ENCODE measurements at places on chromosomes 6 and 20.

- DNase-seq = peak; percentile 78
These were observed 7.4 kb downstream of the FOXA2 start for GRCh38 chr20:22576733-22577514.

- no peak for DNase-seq
These were observed 15.2 kb upstream of the ROS1 start for GRCh38 chr6:117440706-117441525.

DNA sequence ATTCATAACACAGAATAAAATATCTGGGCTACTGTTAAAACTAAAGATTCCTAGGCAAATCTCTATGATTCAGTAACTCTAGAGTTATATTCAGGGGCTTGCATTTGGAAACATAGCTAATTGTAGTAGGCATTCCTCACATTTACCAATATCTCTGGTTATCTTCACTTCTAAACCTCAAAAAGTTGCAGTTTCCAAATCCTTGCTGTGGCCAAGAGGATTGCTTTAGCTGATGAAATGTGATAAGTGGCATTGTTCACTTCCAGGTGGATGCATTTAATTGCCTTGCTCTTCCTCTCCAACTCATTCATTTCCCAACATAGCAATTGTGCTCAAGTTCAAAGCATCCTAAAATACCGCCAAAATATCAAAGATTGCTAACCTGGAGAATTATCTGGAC, 246.6 kb downstream of the GRIK2 start:
- no peak for DNase-seq

DNA sequence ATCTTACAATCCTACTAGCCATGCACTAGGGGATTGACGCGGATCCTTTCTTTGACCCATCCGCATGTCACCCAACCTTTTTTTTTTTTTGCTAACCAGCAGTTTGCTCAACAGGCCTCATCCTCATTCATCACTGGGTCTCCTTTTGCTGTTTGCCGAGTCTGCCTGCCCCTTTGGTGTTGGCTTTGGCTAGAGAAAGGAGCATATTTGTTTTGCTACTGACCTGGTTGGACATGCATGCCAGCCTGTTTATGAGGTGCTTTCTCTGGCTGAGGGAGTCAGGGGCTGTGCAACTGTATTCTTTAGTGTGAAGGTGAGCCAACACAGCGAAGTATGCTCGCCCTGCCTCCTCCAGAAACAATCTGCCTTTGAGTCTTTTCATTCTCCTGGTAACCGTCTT, 40.2 kb downstream of the E2F3 start:
- DNase-seq = no peak

GRCh38 chr6:46234156-46234556, 63.4 kb upstream of the ENPP5 start:
- no peak for DNase-seq

DNA sequence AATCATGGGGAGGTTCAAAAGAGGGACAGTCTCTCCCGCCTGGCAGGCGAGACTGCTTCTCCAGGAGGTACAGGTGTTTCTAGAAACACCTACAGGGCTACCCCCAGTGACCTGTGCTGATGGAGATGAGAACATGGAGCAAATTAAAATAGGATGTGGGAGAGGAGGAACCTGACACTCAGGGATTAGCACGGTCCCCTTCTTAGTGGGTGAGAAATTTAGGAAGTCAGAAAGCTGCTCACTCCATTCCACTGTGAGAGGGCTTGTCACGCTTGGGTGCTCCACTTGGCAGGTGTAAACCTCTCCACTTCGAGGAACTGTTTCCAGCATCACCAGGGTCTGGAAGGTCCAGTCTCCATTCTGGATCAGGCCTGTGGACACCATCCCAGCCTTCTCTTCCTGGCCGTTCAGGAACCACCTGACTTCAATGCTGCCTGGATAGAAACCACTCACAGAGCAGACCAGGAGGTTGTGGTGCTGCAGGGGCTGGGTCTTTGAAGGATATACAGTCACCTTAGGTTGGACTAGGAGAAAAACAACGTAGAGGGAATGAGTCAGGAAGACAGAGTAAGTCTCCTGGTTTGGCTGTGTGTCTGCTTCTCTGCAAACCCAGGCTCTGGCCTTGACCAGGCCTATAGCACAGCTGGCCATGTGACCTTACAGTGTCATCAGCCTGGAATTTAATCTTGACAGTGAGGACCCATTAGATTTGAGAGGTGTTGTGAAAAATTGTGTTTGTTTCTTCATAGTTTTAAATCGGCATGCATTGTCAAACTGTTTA, 8.1 kb downstream of the HLA-DRB1 start:
- no peak for DNase-seq

- no peak for DNase-seq
These were observed 56.0 kb downstream of the RIN2 start for GRCh38 chr20:19813846-19814640.

DNA sequence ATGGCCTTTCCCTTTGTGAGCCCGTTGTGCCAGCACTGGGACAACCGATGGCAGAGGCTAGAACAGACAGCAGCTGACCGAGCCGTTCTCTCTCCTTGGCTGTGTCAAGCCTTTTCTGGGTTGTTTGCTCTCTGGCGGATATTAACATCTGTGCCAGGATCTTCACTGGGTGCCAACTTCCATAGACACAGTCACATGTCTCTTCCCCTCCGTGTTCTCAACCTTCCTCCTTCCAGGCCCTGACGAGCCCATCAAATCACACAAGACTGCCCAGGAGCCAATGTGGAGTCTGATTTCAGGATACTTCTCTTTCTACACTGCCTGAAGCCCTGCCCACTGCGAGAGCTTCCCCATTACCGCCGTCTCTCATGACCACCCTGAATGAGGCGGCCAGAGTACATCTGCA, 111.0 kb upstream of the RALGAPA2 start:
- no peak for DNase-seq

GRCh38 chr20:22471156-22471836, 113.1 kb downstream of the FOXA2 start:
- DNase-seq = no peak

- DNase-seq = no peak
These were observed 1937.7 kb upstream of the DEFB115 start for GRCh38 chr20:29319725-29320124.

GRCh38 chr6:52953911-52954839, 40.9 kb downstream of the GSTA4 start:
- no peak for DNase-seq

- DNase-seq = no peak
These were observed 26.5 kb downstream of the GMDS start for GRCh38 chr6:2218866-2219265.

DNA sequence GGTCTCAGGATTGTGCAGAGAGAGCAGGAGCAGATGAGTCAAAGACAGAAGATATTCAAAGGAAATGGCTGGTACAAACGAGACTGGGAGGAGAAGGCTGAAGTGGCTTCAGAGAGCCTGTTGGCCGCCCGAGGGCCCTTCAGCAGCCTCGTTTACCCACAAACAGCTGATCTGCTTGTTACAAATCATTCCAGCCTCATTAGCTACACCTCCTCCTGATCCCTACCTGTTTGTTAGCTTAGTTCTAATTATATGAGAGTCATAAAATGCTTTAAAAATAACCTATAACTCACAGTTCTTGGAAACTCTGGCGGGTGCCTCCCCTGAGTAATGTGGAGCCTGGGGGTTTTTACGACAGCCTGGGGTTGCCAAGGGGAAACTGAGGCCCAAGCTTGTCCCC, 12.6 kb downstream of the GLP1R start:
- DNase-seq = no peak

- DNase-seq = peak; percentile 76
These were observed at the start of gene ATXN1 for GRCh38 chr6:16760516-16761470. Gene ATXN1 (minus strand): TSS chr6:16761460.

DNA sequence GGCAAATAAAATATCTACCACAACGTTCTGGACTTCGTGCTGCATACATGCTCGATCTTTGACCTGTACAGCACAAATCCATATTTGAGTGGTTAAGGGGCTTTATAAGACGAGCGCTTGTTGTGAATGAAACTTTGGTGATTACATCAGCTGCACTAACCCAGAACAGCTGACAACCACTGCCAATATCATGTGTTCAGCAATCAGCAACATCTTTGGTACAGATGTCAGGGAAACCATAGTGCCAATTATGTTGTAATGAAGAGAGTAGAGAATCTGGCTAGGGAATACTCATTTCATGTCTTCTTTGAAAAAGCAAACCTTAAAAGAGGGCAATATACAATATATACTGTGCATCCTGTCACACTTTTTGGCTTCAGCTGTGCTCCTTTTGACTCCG, 188.6 kb upstream of the NT5E start:
- no peak for DNase-seq

DNA sequence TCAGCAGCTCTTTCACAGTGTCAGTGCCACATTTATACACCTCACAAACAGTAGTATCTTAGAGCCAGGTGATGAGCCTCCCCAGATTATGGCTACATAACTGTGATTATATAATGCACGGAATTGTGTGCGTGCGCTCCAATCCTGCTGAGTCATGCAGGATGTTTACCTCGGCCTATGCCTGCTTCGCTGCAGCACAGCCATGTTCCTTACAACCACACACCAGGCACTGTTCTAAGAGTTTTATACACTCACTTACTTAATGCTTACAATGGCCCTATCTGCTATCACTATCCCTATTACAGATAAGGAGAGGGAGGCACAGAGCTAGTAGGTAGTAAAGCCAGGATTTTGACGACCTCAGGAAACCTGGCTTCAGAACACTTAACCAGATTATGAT, 7.3 kb downstream of the ZKSCAN3 start:
- DNase-seq = no peak

GRCh38 chr6:116533233-116533957, 12.1 kb downstream of the TRAPPC3L start:
- DNase-seq = peak; percentile 42

Data from retina (tissue), 1 donor.